ENCODE measurements at places on chromosomes 7 and 10.

GRCh38 chr7:121563177-121563576, 167.1 kb upstream of the FAM3C start:
- no peak for DNase-seq
- H3K4me3 ChIP-seq = no peak overlapping the region

DNA sequence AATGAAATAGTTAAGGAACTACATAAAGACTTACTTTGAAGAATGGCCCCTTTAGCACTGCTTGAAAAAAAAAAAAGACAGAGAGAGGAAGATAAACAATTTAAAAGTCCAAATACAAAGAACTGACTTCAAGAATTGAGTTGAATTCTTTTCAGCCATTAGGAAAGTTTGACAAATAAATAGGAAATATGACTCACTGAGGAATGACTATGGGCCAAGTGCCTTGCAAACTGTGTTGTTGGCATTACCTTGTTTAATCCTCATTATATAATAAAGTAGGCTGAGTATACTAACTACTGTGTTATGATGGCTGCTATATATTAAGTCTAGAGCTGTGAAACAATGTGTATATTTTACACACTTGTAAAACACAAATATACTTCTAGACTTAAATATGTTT, 151.1 kb downstream of the ELMO1 start:
- H3K36me3 ChIP-seq = no peaks in the 10 kb centered on the region
- no peak overlapping the region for H3K4me3 ChIP-seq
- H3K27me3 ChIP-seq = no peaks in the 10 kb centered on the region
- no peak for DNase-seq
- H3K27ac ChIP-seq = no peak overlapping the region
- H3K4me1 ChIP-seq = no peaks in the 10 kb centered on the region

DNA sequence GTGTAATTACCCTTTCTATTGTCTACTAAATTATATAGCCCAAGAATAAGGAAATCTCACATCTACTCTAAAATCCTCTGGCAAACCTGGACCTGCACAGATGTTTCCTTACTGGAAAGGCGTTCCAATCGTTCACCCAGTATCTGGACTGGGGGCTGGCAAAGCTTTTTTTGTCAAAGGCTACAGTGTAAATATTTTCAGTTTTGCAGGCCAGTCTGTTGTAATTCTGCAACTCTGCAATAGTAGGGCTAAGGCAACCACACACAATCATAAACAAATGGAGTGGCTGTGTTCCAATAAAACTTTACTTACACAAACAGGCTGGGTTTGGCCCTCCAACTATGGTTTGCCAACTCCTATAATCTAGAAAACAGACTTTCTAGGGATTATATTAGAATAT, 56.2 kb downstream of the GLI3 start:
- no peak overlapping the region for H3K27ac ChIP-seq
- H3K4me3 ChIP-seq = no peak overlapping the region
- H3K36me3 ChIP-seq = no peaks in the 10 kb centered on the region
- H3K4me1 ChIP-seq = no peaks in the 10 kb centered on the region

DNA sequence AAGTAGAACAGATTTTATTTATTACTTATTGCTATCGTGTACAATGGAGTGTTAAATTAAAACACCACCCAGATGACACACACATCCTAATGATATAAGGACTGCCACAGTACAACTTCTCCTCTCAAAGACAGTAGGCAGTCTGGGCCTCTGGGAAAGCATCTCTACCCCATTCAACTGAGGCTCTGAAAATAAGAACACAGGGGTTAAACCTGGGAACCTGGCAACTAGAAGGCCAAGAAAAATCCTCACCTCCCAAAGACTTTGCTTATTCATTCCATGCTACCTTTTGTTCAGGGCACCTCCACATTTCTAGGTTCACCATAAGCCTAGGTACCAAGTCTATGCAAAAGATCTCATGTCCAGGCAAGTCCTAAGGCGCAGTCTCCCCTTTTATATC, 125.4 kb upstream of the FEZF1 start:
- DNase-seq = no peak
- no peak overlapping the region for H3K27ac ChIP-seq
- no peaks in the 10 kb centered on the region for H3K36me3 ChIP-seq

DNA sequence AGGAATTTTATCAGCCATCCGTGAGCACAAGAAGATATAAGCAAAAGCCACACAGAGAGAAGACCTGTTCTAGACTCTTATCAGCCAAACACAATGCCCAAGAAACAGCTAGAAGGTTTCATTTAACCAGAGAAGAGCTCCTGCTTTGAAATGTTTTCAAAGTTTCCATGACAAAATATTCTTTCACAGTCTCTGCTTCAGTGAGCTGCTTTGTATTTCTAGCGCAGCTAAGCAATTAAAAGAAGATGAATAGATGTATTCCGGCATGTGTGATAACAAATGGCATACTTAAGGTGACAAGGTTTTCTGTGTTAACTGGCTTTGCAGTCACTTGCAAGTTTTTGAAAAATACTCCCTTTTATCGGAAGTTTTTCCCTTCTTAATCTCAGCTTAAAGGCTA, 78.9 kb upstream of the NXPH1 start:
- no peaks in the 10 kb centered on the region for H3K36me3 ChIP-seq
- no peak overlapping the region for H3K27ac ChIP-seq
- no peaks in the 10 kb centered on the region for H3K4me1 ChIP-seq
- no peak overlapping the region for H3K4me3 ChIP-seq

DNA sequence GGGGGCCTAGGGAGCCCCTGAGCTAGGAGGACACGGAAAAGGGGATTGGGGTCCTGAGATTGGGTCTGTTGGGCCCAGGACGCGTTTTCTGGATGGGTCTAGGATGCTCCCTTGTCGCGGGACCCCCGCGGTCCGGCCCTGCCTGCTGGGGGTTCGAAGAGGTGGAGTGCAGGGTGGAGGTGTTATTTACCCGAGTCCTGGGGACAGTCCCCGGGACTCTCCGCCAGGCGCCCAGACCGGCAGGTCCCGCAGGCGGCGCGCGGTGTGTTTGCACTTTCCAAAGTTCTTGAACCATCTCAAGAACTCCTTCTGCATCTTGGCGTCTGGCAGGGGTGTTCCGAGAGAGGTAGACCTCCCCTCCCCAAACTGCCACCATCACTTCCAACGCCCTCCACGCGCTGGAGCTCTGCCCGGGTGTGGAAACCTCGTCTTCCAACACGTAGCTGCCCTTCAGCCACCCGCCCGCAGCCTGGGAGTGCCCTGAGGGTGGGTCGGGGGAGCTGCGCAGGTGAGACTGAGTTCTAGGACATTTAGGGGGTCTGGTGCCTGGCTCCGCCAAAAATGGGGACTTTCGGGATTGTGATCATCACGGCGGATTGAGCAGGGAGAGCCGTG, 569 bp downstream of the CAV1 start:
- no peak for DNase-seq
- H3K27me3 ChIP-seq = peaks cover 36% of the 10 kb centered on the region
- peaks cover 19% of the 10 kb centered on the region for H3K4me1 ChIP-seq
- H3K4me3 ChIP-seq = peak overlapping the region; percentile 75

- no peak overlapping the region for H3K27ac ChIP-seq
- H3K4me1 ChIP-seq = no peaks in the 10 kb centered on the region
- no peak overlapping the region for H3K4me3 ChIP-seq
- peaks cover 10% of the 10 kb centered on the region for H3K27me3 ChIP-seq
Measured at GRCh38 chr10:68202960-68203353, 29.0 kb downstream of the ATOH7 start.

GRCh38 chr7:42876182-42877068, 35.4 kb downstream of the C7orf25 start:
- H3K36me3 ChIP-seq = no peaks in the 10 kb centered on the region
- H3K27ac ChIP-seq = no peak overlapping the region
- H3K4me1 ChIP-seq = no peaks in the 10 kb centered on the region
- no peak for DNase-seq

GRCh38 chr7:87140271-87140748, 11.9 kb upstream of the DMTF1 start:
- no peaks in the 10 kb centered on the region for H3K36me3 ChIP-seq
- H3K4me3 ChIP-seq = no peak overlapping the region
- no peak for DNase-seq
- no peak overlapping the region for H3K27ac ChIP-seq

DNA sequence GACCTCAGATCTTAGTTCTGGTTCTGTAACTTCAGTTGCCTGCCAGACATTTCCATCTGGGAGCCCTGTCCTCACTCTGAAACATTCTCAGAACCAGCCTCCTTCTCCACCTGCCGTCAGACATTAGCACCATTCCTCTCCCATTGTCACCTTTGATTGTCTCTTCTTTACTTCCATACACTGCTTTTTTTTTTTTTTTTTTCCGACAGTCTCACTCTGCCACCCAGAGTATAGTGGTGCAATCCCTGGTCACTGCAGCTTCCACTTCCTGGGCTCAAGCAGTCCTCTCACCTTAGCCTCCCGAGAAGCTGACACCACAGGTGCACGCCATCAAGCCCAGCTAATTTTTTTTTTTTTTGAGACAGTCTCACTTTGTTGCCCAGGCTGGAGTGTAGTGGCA, 21.1 kb upstream of the HIPK2 start:
- no peaks in the 10 kb centered on the region for H3K27me3 ChIP-seq
- DNase-seq = no peak
- H3K4me3 ChIP-seq = no peak overlapping the region
- no peak overlapping the region for H3K27ac ChIP-seq
- no peaks in the 10 kb centered on the region for H3K36me3 ChIP-seq

DNA sequence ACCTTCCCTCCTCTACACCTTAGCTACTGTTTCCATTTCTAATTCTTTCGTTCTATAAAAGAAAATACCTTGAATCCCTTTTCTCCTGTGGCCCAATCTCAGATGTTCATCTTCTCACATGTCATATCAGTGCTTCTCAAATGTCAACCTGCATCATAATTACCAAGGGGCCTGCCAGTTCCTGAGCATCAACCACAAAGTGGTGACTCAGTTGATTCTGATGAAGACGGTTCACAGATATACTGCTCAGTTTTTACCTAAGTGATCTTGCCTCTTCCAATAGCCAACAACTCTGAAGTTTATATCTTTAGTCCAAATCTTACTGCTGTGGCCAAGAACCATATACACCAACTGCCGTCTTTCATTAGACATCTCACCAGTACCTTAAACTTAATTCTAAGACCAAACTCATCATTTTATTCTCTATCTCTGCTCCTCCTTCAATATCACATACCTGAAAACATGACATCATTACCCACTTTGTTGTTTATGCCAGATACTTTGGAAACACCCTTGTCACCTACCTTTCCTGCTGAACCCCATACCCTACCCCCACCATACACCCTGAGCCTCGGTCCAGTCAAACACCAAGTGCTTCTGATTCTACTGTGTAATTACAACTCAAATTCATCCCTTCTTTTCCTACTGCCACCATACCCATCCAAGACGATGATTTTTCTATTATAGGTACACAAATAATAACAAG, 115.5 kb downstream of the LMBR1 start:
- no peak overlapping the region for H3K4me3 ChIP-seq
- DNase-seq = no peak
- H3K36me3 ChIP-seq = no peaks in the 10 kb centered on the region
- no peak overlapping the region for H3K27ac ChIP-seq

- no peak overlapping the region for H3K4me3 ChIP-seq
- H3K27ac ChIP-seq = no peak overlapping the region
- no peaks in the 10 kb centered on the region for H3K4me1 ChIP-seq
- peak; percentile 37 for DNase-seq
- H3K36me3 ChIP-seq = no peaks in the 10 kb centered on the region
Measured at GRCh38 chr7:151392002-151392401, 17.8 kb downstream of the WDR86 start.

GRCh38 chr7:10930551-10930950, 43.1 kb upstream of the PHF14 start:
- H3K27me3 ChIP-seq = no peaks in the 10 kb centered on the region
- DNase-seq = no peak
- no peaks in the 10 kb centered on the region for H3K4me1 ChIP-seq
- H3K36me3 ChIP-seq = peaks cover 19% of the 10 kb centered on the region
- H3K27ac ChIP-seq = no peak overlapping the region

DNA sequence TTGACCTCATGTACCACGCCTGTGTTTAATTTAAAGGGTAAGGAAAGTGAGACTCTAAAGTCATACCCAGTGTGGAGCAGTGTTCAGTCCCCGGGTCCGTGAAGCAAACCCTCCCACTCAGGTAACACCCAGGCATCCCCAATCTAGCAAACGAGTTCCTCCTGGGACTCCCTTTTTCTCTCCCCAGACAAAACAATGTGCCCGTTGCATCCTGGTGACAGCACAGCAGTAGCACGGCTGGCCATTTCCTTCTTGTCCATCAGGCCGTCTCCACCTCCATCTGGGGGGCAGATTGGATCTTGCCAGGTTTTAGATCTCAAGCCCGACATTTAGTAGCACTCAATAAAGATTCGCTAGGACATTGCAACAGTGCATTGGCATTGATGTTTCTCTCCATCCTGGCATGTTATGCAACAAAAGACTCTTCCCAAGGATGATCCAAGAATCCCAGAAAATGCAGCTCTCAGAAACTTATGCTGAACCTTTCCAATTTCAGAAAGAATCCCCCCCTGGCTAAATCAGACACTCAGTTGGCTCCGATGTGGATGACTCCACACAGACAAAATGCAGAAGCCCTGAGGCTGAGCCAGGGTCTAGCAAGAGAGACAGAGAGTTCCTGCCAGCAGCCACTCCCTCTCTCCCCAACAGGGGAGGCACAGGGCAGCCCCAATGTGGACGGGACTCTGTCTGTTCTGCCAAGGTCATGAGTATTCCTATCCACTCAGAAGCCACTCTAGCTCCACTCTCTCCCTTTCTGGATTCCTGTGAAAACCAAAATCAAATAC, 274.5 kb upstream of the MGMT start:
- H3K4me3 ChIP-seq = no peak overlapping the region
- no peak overlapping the region for H3K27ac ChIP-seq
- no peaks in the 10 kb centered on the region for H3K36me3 ChIP-seq
- no peaks in the 10 kb centered on the region for H3K4me1 ChIP-seq
- DNase-seq = no peak

DNA sequence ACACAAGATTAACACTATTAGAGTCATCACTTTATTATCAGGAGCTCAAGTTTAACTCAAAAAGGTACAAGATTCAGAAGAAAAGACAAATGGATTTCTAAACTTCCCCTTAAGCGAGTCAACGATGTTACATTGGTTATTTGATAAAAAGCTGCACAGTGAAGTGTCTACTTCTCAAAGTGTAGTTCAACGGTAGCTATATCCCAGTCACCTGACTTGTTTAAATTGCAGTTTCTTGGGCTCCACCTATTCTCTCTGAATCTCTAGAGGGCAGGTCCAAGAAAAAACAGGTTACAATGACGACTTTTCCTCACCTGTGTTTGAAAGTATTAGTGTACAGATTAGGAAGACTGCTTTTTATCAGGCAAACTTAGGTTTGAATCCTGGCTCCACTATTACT, 16.6 kb downstream of the MINDY3 start:
- H3K27ac ChIP-seq = no peak overlapping the region
- H3K27me3 ChIP-seq = no peaks in the 10 kb centered on the region
- no peaks in the 10 kb centered on the region for H3K36me3 ChIP-seq
- H3K4me3 ChIP-seq = no peak overlapping the region
- no peak for DNase-seq
- no peaks in the 10 kb centered on the region for H3K4me1 ChIP-seq

All from CD8-positive, alpha-beta memory T cell (primary cell).